ENCODE measurements at places on chromosomes 5 and 9. TPM values are rescaled to one million over a fixed set of nuclear protein-coding genes. Genes with fewer than 3 reads are reported as not detected.
A peak's percentile ranks its signal among the peaks of the same experiment; 100 is the strongest.

DNA sequence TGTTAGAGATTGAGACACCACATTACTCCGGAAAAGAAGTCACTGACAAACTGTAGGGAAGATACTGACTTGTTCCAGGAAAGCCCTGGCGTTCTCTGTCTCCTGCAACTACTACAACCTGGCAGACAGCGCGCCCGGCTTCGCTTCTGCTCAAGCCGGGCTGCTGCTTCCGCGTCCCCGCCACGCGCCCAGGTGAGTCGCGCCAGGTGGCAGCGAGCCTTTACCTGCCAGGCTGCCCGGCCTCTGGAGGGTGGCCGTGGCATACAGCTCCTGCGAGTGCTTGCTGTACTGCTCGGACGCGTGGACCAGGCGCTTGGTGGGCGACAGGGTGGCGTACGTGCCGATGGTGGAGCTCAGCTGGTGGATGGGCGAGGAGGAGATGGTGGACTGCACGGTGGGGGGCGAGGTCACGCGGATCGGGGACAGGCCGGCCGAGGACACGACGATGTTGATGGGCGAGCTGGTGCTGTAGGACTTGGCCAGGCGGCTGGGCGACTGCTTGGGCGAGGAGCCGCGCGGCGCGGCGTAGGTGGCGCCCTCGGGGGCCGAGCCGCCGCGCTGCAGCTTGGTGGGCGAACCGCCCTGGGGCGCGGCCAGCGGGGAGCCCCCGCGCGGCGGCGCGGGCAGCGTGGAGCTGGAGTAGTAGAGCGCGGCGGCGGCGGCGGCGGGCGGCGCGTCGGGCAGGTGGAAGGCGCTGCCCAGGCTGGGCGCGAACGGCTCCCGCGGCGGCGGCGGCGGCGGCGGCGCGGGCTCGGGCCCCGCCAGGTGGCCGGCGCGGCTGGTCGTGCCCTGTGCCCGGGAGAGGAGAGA, 519.6 kb downstream of the CTNND2 start:
- H3K4me3 ChIP-seq: peak overlapping the region; percentile 27
- peaks cover 4% of the 10 kb centered on the region for H3K4me1 ChIP-seq
- H3K27me3 ChIP-seq: no peaks in the 10 kb centered on the region
- H3K27ac ChIP-seq: no peak overlapping the region

- no peak for DNase-seq
- no peak overlapping the region for H3K4me3 ChIP-seq
- no peaks in the 10 kb centered on the region for H3K27me3 ChIP-seq
- H3K36me3 ChIP-seq: no peaks in the 10 kb centered on the region
- H3K4me1 ChIP-seq: no peaks in the 10 kb centered on the region
Observed at GRCh38 chr5:78758169-78758839, 109.7 kb upstream of the LHFPL2 start.

DNA sequence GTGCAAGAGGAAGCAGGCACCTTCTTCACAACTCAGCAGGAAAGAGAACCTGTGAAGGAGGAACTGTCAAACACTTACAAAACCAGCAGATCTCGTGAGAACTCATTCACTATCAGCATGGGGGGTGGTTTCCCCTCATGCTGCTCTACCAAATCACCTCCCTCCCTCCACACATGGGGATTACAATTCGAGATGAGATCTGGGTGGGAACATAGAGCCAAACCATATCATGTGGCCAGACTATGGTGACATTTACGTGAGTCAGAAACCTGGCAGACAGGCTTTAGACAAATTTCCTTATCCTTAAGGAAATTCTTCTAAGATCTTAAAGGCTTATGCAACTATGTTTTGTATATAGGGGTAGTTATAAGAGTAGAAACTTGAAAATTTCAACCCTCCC, 8.7 kb upstream of the AOPEP start:
- no peak overlapping the region for H3K4me3 ChIP-seq
- no peaks in the 10 kb centered on the region for H3K4me1 ChIP-seq
- no peak for DNase-seq
- no peaks in the 10 kb centered on the region for H3K27me3 ChIP-seq
- H3K27ac ChIP-seq: no peak overlapping the region

- DNase-seq: no peak
- no peak overlapping the region for H3K27ac ChIP-seq
- no peaks in the 10 kb centered on the region for H3K4me1 ChIP-seq
Observed at GRCh38 chr5:156896546-156896945, 46.5 kb downstream of the PPP1R2B start.

Gene GRM6
- not detected for total RNA-seq

Gene KDM4C
- 31.6 TPM for total RNA-seq

Gene FGF18
- total RNA-seq: 4.6 TPM
